Ovary (tissue), 10 donors: ENCODE measurements at places on chromosomes 6 and 20.
A peak's percentile ranks its signal among the peaks of the same experiment; 100 is the strongest.

DNA sequence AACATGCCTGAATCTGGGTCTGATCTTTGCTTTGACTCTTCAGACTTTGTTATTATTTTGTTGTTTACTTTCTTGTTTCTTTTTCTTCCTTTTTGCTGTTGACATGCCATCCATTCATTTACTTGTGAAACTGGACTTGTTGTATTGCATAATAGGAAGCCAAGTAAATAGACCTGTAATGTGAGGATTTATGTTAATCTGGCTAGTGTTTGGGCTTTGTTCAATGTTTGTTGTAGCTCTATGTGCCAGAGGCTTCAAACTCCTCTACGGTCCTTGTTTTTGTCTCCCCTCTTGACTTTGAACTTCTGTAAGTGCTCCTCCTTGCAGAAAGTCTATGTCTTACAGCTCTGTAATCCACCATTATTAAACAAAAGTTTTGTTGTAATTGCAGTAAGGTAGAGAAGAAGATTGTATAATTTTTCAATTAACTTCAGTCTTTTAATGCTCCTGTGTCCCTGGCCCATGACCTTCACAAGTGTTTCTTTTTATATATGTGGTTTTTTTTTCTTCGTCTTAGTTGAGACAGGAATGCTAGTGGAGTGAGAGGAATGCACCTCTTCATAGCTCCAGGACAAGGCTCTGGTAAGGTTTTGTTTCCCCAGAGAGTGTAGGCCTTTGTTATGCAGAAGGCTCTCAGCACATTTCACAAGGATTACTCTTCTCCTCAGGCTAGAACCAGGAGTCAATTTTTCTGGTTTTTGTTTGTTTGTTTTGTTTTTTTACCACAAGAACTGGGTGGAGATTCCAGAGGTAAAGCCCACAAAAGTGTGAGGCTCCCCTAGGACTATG is 1061.8 kb upstream of the CITED2 start:
- DNase-seq, result no peak

- DNase-seq, result no peak
Measured at GRCh38 chr6:30258204-30258603, 45.0 kb upstream of the TRIM26 start.

GRCh38 chr6:165082636-165083035 is 226.8 kb downstream of the C6orf118 start:
- DNase-seq, result no peak

DNA sequence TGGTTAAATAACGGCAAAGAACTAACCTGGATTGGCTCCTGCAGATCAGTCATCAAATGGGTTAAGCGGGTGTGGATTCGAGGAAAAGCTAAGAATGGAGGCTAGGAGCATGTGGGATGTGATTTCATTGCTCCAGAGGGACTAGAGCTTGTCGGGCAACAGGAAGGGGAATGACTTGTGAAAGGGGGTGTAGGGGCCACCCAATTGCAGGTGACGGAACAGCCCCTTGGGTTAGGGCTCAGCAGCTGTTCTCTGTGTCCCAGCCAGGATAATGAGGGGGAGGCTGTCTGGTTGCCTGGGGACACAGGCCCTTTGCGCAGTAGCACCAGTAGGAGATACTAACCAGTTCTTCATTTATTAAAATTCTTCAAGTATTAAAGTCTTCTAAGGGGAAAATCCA is 25.0 kb upstream of the MRPS18A start:
- DNase-seq, result no peak

- DNase-seq, result no peak
Measured at GRCh38 chr6:21354805-21355238, 238.7 kb upstream of the SOX4 start.

- no peak for DNase-seq
Measured at GRCh38 chr6:7152462-7152861, 44.7 kb downstream of the RREB1 start.

DNA sequence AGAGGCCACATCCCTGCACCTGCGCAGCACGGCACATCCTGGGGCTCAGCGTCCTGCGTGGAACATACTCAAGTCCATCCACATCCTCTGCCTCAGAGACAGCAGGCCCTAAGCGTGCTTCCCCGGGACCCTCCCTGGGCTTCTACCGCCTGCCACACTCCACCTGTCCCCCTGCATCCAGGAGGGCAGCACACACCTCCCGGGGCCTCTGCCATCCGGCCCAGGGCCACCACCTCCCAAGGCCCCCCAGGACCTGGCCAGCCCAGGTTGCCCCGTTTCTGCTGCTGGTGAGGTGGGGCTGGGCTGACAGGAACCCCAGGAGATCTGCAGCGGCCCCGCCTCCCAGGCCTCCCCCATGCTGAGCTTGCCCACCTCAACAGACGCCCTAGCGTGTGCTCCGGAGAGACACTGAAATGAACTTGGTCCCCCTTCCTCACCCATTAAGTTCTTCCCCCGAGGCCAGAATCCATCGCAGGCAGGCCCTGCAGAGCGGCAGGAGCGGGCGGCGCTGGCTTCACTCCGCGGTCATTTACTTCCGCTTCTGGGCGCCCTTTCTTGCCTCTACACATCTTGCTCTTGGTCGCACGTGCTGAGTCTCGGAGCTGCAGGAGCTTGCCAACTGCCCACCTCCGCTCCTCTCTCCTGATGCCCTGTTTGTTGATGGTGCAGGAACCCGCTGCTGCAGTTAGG is 235.3 kb downstream of the TAF4 start:
- DNase-seq, result no peak

GRCh38 chr20:15455279-15455678 is 1117.9 kb upstream of the FLRT3 start:
- DNase-seq, result no peak

DNA sequence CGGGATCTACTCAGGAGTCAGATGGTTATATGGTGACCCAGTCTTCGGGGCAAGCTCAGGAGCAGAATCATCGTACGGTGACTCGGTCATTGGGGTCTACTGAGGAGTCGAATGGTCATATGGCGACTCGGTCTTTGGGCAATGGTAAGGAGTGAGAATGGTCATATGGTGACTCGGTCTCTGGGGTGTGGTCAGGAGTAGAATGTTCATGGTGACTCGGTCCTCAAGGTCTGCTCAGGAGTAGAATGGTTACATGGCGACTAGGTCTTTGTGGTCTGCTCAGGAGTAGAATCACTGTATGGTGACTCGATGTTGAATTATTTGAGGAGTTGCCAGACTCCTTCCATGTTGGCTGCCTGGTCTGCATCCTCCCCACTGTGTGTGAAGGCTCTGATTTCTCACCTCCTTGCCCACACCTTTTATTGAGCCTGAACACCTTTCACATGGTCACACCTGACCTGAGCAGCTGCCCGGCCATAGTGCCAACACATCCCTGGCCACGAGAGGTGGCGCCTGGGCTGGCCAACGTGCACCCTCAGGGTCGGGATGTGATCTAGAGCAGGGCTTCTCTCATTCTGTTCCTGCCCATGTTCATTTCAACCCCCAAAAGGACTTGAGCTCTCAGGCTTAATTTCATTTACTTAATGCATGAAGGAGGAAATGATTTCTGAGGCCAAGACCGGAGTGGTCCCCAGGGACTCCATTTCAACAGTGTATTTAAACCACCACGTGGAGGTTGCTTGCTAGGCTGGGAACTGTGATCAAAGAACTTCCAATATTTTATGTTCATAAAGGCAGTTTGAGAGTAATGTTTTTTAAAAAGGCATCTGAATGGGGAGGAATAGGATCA is 119.5 kb downstream of the PHACTR3 start:
- DNase-seq, result no peak

DNA sequence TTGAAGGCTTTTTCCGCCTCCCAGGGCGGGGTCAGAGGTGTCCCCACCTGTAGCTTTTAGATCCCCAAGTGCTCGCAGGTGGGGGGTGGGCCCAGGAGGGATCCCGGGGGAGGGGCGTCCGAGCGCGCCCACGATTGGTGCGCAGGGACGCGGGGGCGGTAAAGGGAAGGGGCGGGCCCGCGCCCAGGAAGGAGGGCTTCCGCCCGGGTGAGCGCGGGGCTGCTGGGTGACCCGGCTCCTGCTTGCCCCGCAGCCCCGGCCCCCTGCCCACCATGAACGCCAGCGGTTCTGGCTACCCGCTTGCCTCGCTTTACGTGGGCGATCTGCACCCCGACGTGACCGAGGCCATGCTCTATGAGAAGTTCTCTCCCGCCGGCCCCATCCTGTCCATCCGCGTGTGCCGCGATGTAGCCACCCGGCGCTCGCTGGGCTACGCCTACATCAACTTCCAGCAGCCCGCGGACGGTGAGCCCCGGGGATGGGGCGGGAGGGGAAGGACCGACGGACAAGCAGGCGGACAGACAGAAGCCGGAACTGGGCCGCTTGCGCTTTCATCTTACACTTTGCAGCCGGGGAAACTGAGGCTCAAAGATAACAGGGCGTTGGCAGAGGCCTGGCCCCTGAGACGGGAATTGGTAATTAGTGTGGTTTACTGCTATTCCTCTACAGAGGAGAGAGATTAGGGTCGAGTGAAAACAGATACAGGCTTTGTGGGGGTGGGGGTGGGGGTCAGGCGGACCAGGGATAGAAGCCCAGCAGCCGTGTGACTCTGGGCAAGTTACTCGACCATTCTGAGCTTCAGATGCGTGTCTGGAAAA is at the start of gene PABPC1L:
PABPC1L (plus strand) TSS at position 189 of the 818 bp plus-strand sequence; CDS start at position 273, 84 bp downstream.
- peak; percentile 53 for DNase-seq

DNA sequence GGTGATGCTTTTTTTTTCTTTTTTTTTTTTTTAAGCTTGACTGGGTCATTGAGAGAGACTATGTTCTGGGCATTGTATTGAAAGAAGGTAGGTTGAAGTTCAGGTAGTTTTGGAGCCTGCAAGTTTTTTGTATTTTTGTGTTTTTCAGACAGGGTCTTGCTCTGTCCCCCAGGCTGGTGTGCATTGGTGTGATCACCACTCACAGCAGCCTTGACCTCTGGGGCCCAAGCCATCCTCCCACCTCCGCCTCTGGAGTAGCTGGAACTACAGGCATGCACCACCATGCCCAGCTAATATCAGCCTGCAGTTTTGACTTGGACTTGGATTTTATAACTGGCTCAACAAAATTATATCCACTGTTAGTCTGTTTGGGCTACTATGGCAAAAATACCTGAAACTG is 31.7 kb upstream of the TFAP2A start:
- no peak for DNase-seq

DNA sequence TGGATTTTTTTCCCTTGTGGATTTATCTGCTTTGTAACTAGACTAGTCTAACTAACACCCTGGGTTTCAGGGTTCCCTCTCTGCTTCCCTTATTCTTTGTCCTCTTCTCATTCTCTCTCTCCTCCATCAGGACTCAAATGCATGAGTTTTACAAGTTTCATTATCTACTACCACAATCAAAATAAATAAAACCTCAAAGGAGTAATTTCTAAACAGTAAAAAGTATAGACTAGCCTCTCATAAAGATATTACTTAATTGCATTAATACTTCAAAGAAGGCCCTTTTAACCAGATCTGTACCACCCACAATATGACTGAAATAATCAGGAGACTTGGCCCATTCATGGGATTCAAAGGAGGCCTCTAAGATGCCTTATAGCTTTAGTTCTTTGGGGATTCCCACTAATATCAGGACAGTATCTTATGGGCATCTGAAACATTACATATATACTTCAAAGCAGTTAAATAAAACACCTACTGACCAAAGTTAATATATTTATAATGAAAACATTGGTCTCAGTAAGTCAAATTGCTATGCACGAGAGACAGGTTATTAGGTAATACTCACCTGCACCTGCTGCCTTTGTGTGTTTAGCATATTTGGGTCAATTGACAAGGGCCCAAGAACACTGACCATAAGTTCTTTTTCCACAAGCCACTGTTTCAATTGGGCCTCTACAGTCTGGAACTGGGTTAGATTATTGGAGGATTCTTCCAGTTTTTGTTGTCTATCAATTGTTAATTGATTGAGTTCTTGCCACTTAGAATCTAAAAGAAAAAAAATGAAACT is 85.7 kb downstream of the DST start:
- no peak for DNase-seq

DNA sequence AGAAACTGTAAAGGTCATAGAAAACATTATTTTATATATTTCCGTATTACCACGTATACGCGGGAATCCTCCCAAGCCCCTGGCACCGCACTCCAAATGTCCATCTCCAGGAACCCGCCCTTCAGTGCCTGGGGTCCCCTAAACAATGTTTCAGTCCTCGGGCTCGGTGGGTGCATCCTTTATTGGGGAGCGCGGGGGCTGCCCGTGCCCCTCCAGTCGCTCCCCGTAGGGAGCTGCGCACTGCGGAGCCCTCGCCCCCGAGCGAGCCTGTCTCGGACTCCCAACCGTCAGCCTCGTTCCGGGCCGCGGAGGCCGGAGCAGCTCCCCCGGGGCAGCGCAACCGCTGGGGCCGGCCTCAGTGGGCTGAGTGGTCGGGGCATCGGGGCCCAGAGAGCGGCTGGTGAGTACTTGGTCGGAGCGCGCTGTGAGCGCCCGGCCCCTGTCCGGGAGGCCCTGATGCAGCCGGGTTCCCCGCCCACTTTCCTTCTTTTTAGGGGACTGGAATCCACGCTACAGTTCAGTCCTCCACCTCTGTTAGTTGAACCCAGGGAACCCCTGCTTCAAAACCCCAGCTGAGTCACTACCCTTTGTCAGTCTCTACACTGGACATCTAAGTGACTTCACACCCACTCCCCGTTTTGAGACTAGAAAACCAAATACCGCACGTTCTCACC is at the start of gene DNAH8:
DNAH8 (plus strand) TSS at position 296 of the 674 bp plus-strand sequence. CDS start 7,499 bp downstream, outside the sequence.
- DNase-seq, result no peak

- no peak for DNase-seq
Measured at GRCh38 chr6:131040866-131041265, 22.2 kb downstream of the EPB41L2 start.

- no peak for DNase-seq
Measured at GRCh38 chr6:8389036-8389818, 46.1 kb downstream of the SLC35B3 start.

GRCh38 chr6:157264701-157265100 is 58.6 kb downstream of the TMEM242 start:
- DNase-seq, result no peak

- DNase-seq, result no peak
Measured at GRCh38 chr20:37922016-37922415, 19.1 kb downstream of the VSTM2L start.

GRCh38 chr6:106884576-106884975 is 90.0 kb downstream of the CD24 start:
- DNase-seq, result no peak

GRCh38 chr6:116238083-116238482 is 15.8 kb downstream of the TSPYL4 start:
- no peak for DNase-seq

GRCh38 chr6:92110403-92110802 is 1309.0 kb downstream of the EPHA7 start:
- DNase-seq, result no peak

DNA sequence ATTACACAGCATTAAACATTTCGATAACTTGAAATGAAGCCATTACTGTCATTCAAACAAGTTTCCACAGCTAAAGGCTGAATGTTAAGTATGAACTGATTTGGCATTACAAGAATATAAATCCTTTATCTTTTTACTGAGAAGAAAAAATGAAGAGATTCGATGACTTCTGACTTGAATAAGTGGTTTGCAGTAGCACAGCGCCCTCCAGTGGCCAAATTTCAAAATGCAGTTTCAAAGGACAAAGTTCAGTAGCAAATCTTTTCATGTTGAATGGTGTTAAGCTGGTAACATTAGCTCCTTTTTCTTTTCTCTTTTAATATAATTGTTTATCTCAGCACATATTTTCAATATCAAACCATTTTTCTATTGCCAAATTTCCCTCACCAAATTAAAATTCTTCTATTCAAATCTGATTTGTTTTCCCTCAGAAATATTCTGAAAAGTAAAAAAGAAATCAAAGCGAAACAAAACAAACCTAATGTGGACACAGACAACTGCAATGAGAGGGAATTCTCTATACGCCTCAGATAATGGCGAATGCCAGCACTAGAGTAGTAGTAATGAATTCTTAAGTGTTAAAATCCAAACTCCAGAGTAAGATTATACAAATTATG is 145.7 kb downstream of the BTBD9 start:
- DNase-seq, result peak; percentile 80
